CD8-positive, alpha-beta memory T cell (primary cell): ENCODE measurements at places on chromosomes 16 and 17. TPM values are rescaled to one million over a fixed set of nuclear protein-coding genes. Genes with fewer than 3 reads are reported as not detected.

DNA sequence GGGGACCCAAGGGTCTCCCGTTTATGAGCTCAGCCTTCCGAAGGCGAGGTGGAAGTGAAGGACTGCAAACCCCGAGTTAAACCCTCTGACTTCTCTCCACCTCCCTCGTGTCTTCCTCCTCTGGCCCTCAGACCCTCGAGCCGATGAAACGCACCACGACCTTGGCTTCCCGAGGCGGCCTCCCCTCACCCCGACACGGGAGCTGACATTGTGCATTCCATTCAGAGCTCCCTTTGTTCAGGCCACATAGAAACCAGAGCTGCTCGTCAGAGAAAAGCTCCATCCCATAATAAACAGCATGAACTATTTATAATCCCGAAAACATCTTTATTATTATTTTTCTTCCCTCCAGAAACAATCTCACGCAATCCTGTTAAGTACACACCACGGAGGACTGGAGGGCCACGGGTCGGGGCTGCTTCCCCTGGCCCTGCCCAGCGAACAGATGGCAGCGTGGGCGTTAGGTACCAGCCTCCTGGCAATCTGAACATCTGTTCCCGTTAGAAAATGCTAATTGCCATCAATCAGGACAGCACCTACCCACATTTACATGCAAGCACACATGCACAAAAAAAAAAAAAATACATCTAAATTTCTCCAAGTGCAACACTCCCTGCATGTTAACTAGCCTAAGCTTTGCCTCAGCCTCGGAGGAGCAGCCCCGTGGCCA lies 145.7 kb downstream of the RBFOX3 start:
- no peaks in the 10 kb centered on the region for H3K4me1 ChIP-seq
- no peak overlapping the region for H3K4me3 ChIP-seq
- H3K36me3 ChIP-seq, result no peaks in the 10 kb centered on the region
- no peak overlapping the region for H3K27ac ChIP-seq

DNA sequence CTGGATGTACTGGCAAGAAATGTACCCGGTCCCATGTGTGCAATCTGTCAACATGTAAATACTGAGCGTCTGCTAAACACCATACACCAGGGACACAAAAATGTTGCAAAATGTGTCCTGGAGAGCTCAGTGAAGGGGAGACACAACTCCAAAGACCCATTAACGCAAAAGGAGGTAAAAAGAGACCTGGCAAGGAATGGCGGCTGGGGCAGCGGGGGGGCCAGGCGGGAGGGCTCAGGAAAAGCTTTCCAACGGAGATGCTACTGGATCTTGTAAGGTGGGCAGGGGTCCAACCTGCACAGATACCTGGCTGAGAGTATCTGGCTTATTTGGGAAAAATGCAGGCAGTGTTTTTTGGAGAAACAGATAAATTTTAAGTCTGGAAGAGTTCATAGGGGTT lies 40.7 kb downstream of the ADCY9 start:
- H3K27me3 ChIP-seq, result no peaks in the 10 kb centered on the region
- H3K4me1 ChIP-seq, result no peaks in the 10 kb centered on the region
- no peak overlapping the region for H3K4me3 ChIP-seq
- no peaks in the 10 kb centered on the region for H3K36me3 ChIP-seq
- no peak for DNase-seq

GRCh38 chr17:45948498-45948880 lies 50.6 kb upstream of the STH start:
- peaks cover 11% of the 10 kb centered on the region for H3K27me3 ChIP-seq
- H3K4me1 ChIP-seq, result peaks cover 5% of the 10 kb centered on the region
- no peak for DNase-seq

GRCh38 chr17:67218385-67218950 lies 26.5 kb downstream of the HELZ start:
- H3K27me3 ChIP-seq, result no peaks in the 10 kb centered on the region
- H3K36me3 ChIP-seq, result peaks cover 24% of the 10 kb centered on the region
- peaks cover 19% of the 10 kb centered on the region for H3K4me1 ChIP-seq
- no peak overlapping the region for H3K27ac ChIP-seq
- DNase-seq, result no peak

DNA sequence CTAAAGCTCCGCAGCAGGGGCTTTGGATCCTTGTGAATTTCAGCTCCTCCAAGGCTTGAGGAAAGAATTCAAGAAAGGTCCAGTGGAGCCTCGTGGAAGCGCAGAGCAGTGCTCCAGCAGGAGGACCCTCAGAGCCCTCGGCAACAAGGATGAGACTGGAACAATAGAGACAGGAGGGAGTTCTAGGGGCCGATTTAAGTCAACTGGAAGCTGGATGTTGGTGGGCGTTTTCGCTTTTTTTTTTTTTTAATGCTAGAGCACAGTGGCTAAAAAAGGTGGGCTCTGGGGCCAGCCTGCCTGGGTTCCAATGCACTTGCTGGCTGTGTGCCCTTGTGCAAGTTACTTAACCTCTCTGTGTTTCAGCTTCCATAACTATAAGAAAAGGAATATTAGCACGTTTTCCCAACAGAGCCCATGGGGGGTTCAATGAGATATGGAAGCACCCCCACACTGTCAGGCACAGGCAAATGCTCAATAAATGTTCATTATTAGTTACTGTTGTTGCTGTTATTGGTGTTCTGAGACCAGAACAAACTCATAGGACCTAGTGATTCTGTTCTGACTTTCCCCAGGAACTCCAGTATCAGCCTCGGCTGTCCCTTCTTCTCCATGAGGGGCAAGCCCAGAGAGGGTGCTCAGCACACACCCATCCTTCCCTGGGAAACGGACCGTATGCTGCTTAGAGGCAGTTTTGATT lies 5.3 kb upstream of the CBX8 start:
- H3K4me3 ChIP-seq, result no peak overlapping the region
- no peak for DNase-seq
- peaks cover 70% of the 10 kb centered on the region for H3K4me1 ChIP-seq
- H3K36me3 ChIP-seq, result no peaks in the 10 kb centered on the region

- H3K27me3 ChIP-seq, result no peaks in the 10 kb centered on the region
- no peaks in the 10 kb centered on the region for H3K36me3 ChIP-seq
- H3K4me1 ChIP-seq, result no peaks in the 10 kb centered on the region
- no peak for DNase-seq
- H3K27ac ChIP-seq, result no peak overlapping the region
- no peak overlapping the region for H3K4me3 ChIP-seq
Observed at GRCh38 chr16:49115956-49116355, 165.7 kb downstream of the CBLN1 start.

DNA sequence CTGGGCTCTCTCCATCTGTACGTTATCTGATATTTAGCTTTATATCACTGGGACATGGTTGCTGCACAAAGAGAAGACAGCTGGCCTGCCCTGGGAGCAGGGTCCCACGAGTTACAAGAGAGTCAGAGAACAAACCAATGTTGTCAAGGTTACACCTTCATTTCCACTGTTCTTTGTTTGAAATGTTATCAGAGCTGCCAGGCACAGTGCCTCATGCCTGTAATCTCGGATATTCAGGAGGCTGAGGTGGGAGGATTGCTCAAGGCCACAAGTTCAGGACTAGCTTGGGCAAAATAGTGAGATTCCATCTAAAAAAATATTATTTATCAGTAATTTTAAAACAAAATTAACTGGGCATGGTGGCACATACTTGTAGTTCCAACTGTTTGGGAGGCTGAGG lies 34.6 kb downstream of the ATP6V0A1 start:
- no peaks in the 10 kb centered on the region for H3K36me3 ChIP-seq
- H3K4me1 ChIP-seq, result peaks cover 2% of the 10 kb centered on the region
- H3K4me3 ChIP-seq, result no peak overlapping the region
- no peaks in the 10 kb centered on the region for H3K27me3 ChIP-seq

- H3K4me1 ChIP-seq, result no peaks in the 10 kb centered on the region
- no peak for DNase-seq
- H3K27ac ChIP-seq, result no peak overlapping the region
Observed at GRCh38 chr17:63275318-63275970, 170.7 kb downstream of the CYB561 start.

DNA sequence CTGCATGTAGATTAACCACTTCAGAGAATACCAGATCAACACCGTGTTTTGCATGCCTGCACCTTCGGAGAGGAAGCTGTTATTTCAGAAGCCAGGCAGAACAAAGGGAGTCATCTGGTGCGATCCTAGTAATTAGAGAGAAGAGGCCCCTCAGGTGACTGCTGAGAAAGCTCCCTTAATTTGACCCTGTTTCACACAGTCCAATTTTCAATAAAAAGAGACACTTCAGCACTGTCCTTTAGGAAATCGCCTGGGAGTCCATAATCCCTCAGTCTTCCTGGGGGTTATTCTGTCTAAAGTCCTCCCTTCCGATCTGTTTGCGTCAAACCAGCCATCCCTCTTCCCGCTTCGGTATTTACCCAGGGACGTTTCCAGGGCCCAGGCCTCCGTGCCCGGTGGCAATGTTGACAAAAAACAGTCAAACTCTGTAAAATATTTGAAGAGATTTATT lies 23.4 kb upstream of the TNRC6C start:
- H3K4me3 ChIP-seq, result no peak overlapping the region
- peaks cover 10% of the 10 kb centered on the region for H3K4me1 ChIP-seq

DNA sequence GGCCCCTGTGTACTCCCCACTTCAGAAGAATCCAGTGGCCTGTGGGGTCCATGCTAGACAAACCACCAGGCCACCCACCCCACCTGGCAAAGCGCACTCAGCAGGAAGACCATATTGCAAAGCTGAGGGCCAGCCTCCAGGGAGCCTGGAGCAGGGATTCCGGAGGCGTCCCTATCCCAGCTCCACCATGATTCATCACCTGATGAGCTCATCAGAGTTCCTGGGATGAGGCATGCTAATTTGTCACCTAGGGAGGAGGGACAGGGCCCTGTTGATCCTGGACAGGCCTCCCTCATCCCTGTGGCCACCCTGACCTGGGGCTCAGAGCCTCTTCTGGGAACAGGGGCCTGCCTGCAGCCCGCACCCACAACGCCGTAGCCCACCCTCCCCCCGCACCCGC lies 131.6 kb upstream of the PLCG2 start:
- H3K27me3 ChIP-seq, result no peaks in the 10 kb centered on the region
- H3K4me1 ChIP-seq, result no peaks in the 10 kb centered on the region
- H3K4me3 ChIP-seq, result no peak overlapping the region
- H3K36me3 ChIP-seq, result peaks cover 4% of the 10 kb centered on the region
- DNase-seq, result no peak

- no peaks in the 10 kb centered on the region for H3K4me1 ChIP-seq
- no peaks in the 10 kb centered on the region for H3K36me3 ChIP-seq
- H3K4me3 ChIP-seq, result no peak overlapping the region
- H3K27me3 ChIP-seq, result no peaks in the 10 kb centered on the region
- no peak for DNase-seq
- H3K27ac ChIP-seq, result no peak overlapping the region
Observed at GRCh38 chr17:65456368-65457151, 104.9 kb downstream of the AXIN2 start.

GRCh38 chr16:35797811-35798210 lies 2338.4 kb downstream of the TP53TG3F start:
- H3K4me1 ChIP-seq, result no peaks in the 10 kb centered on the region
- H3K27ac ChIP-seq, result no peak overlapping the region
- no peak overlapping the region for H3K4me3 ChIP-seq
- DNase-seq, result no peak

DNA sequence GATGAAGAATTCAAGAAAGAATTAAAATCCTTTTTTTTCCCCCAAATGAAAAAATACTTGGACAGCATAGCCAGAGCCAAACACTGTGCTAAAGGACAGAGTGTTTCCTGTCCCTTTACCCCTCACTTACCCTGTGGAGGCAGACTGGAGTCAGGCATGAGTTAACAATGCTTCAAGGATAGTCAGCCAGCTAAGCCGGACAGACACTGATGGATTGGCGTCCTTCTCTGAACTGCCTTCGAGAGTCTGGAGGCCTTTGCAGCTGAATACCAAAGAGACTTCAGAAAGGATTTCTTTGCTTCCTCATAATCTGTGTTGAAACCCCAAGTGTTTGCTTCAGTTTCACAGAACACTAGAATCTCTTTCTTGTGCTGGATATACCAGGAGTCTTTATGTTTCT lies 4.6 kb downstream of the METTL9 start:
- no peaks in the 10 kb centered on the region for H3K27me3 ChIP-seq
- peaks cover 46% of the 10 kb centered on the region for H3K4me1 ChIP-seq
- no peak overlapping the region for H3K27ac ChIP-seq
- H3K36me3 ChIP-seq, result no peaks in the 10 kb centered on the region
- H3K4me3 ChIP-seq, result no peak overlapping the region
- no peak for DNase-seq

DNA sequence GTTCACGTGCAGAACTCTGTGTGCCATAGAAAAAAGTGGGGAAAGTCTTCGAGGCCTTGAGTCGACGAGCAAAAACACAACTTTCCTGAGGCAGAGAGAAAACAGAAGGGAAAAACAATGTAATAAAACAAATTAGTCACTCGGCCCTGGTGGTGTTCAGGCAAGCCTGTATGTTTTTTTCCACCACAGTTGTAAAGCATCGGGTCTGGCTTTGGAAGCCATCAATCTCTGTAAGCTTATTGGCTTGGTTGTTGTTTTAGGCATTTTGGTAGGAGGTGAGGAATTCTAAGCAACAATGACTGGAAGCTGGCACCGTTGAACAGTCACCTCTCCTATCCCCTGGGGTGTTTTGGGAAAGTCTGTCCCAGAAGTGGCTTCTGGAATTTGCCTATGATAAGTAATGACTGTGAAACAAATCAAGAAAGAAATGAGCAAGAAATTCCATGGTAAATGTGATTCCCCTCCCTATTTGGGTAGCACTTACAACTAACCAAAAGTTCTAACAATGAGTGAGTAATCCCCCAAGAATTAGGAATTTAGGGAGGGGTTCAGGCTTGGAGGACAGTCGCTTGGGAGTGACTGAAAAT lies 2.8 kb downstream of the CDH13 start:
- H3K4me3 ChIP-seq, result no peak overlapping the region
- no peak for DNase-seq
- no peaks in the 10 kb centered on the region for H3K36me3 ChIP-seq
- H3K4me1 ChIP-seq, result no peaks in the 10 kb centered on the region
- no peak overlapping the region for H3K27ac ChIP-seq
- peaks cover 15% of the 10 kb centered on the region for H3K27me3 ChIP-seq

GRCh38 chr17:56514899-56515298 lies 78.6 kb upstream of the NOG start:
- no peak for DNase-seq
- no peak overlapping the region for H3K27ac ChIP-seq
- H3K4me3 ChIP-seq, result no peak overlapping the region
- H3K4me1 ChIP-seq, result no peaks in the 10 kb centered on the region
- no peaks in the 10 kb centered on the region for H3K36me3 ChIP-seq
- H3K27me3 ChIP-seq, result no peaks in the 10 kb centered on the region

GRCh38 chr17:737561-738113 lies 5.2 kb downstream of the TLCD3A start:
- H3K27ac ChIP-seq, result no peak overlapping the region
- no peaks in the 10 kb centered on the region for H3K4me1 ChIP-seq
- DNase-seq, result no peak
- H3K36me3 ChIP-seq, result no peaks in the 10 kb centered on the region
- no peaks in the 10 kb centered on the region for H3K27me3 ChIP-seq

GRCh38 chr17:81885869-81886548 lies 5.4 kb downstream of the ALYREF start:
- H3K4me1 ChIP-seq, result peaks cover 17% of the 10 kb centered on the region
- no peak overlapping the region for H3K4me3 ChIP-seq
- H3K36me3 ChIP-seq, result peaks cover 46% of the 10 kb centered on the region
- no peak for DNase-seq

GRCh38 chr17:51734976-51735375 lies 423.5 kb downstream of the CA10 start:
- no peak overlapping the region for H3K4me3 ChIP-seq
- no peaks in the 10 kb centered on the region for H3K27me3 ChIP-seq
- H3K36me3 ChIP-seq, result no peaks in the 10 kb centered on the region
- H3K4me1 ChIP-seq, result no peaks in the 10 kb centered on the region

CHST5 gene
- not detected for total RNA-seq

GNPTG gene
- 32.3 TPM for total RNA-seq

LGALS9C gene
- not detected for total RNA-seq

NPW gene
- total RNA-seq, result 12.5 TPM

CPPED1 gene
- total RNA-seq, result 5.2 TPM

MYH3 gene
- total RNA-seq, result 3.5 TPM

TSPAN10 gene
- 0.31 TPM for total RNA-seq

KRT28 gene
- total RNA-seq, result not detected

TP53TG3 gene
- total RNA-seq, result not detected

PIRT gene
- total RNA-seq, result not detected

KRTAP1-1 gene
- not detected for total RNA-seq

ADGRG3 gene
- total RNA-seq, result not detected

PYCARD gene
- 4.5 TPM for total RNA-seq

CES3 gene
- total RNA-seq, result 0.16 TPM
